ENCODE measurements at places on chromosomes 2 and 18.

- DNase-seq = no peak
Measured at GRCh38 chr2:74873012-74873665, 39.2 kb downstream of the HK2 start.

GRCh38 chr2:128416109-128416785 is 97.6 kb upstream of the HS6ST1 start:
- DNase-seq = no peak

- DNase-seq = no peak
Measured at GRCh38 chr2:143001501-143001900, 124.0 kb downstream of the KYNU start.

DNA sequence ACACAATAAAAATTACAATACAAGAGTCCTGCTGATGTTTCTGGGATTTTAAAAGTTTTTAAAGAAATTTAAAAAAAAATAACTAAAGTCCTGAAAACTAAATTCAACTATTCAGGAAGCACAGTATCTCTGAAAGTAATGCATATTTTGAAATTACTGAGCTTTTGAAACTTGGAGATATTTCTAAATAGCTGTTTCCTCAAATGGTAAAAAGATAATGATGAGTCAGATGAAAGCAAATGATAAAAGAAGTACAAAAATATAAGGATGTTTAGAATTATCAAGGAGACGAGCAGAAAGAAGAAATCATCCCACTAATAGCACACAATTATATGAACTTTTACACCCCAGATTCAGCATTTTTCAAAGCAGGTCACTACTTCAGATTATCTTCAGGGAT is 90.2 kb upstream of the SLC25A52 start:
- no peak for DNase-seq

DNA sequence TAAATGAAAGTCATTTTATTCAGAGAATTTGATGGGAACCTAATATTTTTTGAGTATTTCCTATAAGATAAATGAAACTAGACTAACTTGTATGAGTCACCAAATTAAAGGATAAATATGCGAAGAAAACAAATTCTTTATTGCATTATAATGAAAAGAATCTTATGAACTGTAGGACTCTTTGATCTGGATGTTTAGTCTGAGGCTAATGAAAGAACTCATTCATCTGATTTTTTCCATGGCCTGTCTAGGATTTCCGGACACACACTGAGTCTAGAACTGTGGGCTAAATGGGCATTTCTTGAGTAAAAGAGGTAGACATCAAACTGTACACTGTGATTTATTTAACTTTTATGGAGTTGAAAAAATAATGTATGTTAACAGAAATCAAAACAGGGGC is 43.0 kb downstream of the ZNF519 start:
- DNase-seq = no peak

DNA sequence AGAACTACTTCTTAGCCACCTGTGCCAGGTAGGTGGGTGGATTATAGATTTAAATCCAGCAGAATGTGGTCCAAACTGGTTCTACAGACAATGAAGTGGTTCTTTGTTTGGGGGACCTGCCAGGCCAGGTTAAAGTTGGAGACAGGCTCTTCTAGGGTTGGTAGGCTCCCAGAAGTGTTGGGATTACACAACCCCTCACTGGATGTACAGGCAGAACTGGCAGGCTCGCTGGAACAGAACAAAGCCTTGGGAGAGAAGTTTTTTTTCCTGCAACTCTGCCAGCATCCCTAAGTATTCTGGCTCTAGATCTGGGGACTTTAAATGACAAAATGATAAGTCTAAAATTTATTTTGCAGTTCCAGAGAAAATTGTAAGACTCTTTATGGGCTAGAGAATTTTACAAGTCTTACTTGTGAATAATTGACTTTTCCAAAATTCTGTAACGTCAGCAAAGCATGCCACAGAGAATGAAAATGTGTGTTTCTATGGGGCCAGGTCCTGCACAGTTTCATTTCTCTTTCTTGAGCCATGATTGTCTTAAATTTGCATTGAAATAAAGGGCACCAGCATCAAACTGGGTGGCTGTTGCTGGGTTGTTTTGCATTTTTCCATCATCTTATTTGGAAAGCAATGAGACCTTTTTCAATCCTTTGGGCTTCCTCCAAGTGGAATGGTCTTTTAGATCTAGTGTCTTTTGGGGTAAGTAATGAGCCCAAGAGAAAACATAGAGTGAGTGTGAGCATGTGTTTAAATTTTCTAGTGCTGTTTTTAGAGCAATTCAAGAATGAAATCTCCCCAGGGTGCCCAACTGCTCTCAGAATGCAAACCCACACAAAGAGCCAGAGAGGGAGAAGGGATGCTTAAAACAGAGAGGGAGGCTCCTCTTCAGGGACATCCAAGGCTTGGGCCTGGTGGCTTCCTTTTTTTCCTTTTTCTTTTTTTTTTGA is 32.4 kb upstream of the ATL2 start:
- no peak for DNase-seq

GRCh38 chr18:48594471-48595094 is 55.8 kb downstream of the CTIF start:
- DNase-seq = no peak

DNA sequence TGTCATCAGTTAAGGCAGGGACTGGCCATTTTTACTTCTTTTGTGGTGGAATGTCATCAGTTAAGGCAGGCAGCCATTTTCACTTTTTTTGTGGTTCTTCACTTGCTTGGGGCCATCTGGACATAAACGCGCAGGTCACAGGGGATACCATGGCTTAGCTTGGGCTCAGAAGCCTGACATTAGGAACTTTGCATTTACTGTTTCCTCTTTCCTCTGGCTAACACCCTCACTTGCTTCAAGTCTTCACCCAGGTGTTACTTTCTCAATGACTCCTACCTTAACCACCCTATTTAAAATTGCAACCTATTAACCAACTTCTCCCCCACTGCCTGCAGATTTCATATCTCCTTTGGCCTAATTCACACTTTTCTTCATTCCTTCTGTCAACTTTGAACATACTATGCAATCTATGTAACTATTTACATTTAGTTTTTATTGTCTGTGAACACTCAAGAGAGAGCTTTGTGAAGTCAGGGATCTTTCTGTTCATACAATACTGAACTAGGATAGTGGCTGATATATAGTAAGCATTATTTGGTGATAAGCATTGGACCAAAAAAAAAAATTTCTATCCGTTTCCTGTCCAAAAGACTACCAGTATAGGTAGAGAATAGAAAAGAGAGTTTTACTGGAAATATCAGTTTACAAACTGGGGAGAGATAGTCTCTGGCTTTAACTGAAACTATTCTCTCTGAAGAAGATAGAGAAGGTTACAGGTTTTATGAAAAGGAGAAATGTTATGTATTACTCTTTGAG is 600.1 kb upstream of the ZNF804A start:
- DNase-seq = no peak

DNA sequence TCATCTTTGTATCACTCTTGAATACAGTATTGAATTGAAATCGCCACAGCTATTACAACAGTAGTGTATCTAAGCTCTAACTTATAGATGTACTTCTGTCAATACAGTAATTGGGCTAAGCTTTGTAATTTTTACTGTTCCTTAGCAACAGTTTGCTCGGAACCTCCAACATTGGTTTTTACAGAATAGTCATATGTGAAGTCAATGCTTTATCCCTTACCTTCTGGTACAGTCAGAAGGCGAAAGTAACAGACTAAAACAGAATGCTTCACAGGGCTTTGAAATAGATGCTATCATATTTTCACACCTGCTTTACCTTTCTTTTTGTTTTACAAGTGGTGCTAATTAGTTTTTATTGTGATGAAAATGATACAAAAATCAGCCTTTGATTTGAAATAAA is 46.9 kb upstream of the CYP20A1 start:
- DNase-seq = no peak

DNA sequence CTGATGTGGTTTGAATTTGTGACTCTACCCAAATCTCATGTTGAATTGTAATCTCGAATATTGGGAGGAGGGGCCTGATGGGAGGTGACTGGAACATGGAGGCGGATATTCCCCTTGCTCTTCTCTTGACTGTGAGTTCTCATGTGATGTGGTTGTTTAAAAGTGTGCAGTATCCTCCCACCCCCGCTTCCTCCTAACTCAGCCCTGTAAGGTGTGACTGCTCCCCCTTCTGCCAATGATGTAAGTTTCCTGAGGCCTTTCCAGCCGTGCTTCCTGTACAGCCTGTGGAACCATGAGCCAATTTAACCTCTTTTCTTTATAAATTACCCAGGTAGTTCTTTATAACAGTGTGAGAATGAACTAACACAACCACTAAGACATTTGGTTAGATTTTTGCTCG is 458.4 kb downstream of the THSD7B start:
- DNase-seq = no peak

DNA sequence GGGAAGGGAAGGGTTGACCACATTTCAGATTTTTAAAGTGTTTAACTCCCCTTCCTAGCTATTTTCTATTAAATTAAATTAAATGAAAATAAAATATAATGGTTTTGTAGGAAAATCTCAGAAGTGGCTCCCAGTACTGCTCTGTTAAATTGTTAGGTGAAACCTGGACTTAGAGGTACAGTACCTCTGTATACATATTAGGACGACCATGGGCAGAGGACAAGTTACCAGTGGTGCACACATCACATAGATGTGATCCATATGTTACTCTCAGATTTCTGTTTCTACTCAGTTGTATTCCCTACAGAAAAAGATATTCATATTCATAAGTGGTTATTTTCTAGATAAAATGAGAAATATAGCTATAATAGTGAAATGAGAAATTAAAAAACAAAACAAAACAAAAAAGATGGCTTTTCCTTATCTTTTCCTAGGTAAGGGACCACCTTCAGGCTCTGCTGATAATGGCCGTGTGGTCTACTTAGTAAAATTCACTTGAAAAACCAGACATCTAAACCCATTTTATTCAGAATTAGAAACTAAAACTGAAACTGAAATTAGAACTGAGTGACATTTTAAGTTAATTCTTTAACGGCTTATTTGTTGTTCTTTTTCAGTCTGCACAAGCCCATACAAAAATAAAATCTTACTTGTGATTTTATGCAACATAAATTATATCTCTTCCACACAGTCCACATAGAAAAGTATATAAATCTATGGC is 832.5 kb upstream of the CHAC2 start:
- DNase-seq = no peak

- no peak for DNase-seq
Measured at GRCh38 chr2:9017411-9017810, 13.9 kb upstream of the MBOAT2 start.

GRCh38 chr2:143840601-143841000 is 679.3 kb downstream of the ZEB2 start:
- DNase-seq = no peak

DNA sequence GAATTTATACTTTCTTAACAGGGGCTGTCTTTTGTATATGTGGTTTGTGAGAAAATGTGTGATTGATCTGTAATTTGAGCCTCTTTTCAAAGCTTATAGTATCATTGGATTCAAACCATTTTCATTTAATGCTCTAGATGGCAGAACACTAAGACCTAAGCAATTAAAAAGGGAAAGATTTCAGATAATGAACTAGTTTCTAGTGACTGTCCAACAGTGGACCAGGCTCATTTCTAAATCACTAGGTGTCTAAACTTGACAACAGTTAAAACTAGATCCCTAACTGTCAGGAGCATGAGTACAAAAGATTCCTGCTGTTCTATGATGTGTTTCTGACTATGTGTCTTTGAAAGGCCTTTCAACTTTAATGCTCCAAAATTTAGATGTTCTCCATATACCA is 54.6 kb downstream of the ANKRD44 start:
- DNase-seq = no peak

DNA sequence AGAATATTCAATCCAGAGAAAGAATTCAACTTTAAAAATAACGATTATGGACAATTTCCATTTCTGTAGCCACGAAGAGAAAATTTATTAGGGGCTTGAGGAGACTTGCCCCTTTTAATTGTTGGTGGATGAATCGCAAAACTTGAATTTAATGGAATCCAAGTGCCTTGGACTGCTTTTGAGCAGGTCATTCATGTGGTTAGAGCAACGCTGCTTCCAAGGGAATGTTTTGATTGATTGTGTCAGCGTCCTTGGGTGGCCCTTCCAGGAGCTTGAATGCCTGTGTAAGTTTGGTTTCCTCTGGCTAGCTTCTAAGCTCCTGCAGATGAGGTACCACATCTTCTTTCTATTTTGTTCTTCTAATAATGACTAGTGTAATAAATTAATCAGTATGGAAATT is 213.4 kb downstream of the LTBP1 start:
- no peak for DNase-seq

DNA sequence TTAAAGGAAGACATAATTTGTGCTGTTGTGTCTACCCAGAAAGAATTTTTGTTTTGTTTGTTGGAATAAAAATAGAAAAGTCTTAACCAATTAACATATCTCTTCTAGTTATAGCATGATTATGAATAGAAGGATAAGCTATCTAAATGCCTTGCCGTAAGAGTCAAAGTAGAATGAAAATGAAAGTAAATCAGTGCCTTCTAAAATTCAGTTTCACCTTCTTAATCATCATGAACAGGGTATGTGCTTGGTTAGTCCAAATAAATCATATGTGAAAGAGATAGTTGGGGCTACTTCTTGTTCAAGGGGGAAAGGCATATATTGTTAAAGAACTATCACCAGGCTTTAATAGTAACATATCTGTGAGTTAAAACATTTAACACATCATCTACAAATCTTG is 91.5 kb downstream of the GULP1 start:
- DNase-seq = no peak

Measured in activated CD8-positive, alpha-beta memory T cell treated with anti-CD3 and anti-CD28 coated beads for 1 hour (primary cell).